Stimulated activated CD4-positive, alpha-beta T cell treated with anti-CD3 and anti-CD28 coated beads, Interleukin-12 subunit alpha, Interleukin-12 subunit beta, amount 100 ng/mL, for 24 hours (primary cell): ENCODE measurements at places on chromosomes 6 and 20.

DNA sequence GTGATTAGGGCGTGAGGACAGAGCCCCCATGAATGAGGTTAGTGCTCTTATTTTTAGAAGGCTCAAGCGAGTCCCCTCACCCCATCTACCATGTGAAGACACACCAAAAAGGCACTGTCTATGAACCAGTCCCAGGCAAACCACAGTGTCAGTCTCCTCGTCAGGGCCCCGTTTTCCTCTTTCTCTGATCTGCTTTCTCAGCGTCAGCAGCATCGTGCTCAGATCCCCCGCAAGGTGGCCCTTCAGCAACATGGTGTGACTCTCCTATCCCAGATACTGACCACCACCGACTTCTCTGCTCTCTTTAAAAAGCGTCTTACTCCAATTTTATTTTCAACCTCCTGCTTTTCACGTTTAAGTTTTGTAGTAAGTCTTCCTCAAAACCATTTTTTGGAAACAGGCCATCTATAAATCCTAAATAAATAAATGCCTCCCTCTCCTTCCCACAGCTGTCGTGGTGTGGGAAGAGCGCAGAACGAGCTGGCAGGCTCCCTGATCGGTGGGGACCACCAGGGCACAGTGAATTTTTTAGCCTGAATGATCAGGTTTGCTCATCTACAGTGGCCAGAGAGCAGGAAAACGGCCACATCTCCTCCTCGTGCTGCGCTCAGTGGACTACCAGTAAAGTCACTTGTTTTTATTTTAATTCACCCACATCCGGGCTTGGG lies 113.1 kb downstream of the BMP7 start:
- no peak for DNase-seq

- DNase-seq: no peak
Measured at GRCh38 chr6:6402591-6402990, 82.1 kb upstream of the F13A1 start.

- no peak for DNase-seq
Measured at GRCh38 chr6:139355172-139355571, 19.3 kb downstream of the CITED2 start.

DNA sequence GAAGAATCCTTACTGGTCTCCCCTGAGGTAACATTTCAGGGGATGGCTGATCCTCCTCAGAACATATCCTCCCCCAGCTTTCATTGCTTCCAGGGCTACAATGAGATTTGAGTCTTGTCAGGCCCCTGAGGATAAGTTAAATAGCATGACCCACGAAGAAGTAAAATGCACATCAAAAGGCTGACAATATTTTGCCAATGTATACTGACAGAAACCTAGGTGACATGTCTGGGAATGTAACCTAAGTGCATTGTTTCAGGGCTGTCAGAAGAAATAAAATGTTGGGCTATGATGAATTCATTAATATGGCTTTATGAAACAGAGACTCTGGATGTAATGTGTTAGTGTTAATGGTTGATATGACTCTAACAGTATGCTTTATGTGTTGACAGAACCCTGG lies 471.5 kb downstream of the HDGFL1 start:
- DNase-seq: no peak

GRCh38 chr6:163386329-163386908 lies 28.1 kb upstream of the QKI start:
- no peak for DNase-seq
